Hypothalamus (tissue), 51 donors: ENCODE measurements at places on chromosomes 12 and 14.
A peak's percentile ranks its signal among the peaks of the same experiment; 100 is the strongest.

- DNase-seq, result no peak
Observed at GRCh38 chr14:51228890-51229289, 11.2 kb upstream of the TMX1 start.

DNA sequence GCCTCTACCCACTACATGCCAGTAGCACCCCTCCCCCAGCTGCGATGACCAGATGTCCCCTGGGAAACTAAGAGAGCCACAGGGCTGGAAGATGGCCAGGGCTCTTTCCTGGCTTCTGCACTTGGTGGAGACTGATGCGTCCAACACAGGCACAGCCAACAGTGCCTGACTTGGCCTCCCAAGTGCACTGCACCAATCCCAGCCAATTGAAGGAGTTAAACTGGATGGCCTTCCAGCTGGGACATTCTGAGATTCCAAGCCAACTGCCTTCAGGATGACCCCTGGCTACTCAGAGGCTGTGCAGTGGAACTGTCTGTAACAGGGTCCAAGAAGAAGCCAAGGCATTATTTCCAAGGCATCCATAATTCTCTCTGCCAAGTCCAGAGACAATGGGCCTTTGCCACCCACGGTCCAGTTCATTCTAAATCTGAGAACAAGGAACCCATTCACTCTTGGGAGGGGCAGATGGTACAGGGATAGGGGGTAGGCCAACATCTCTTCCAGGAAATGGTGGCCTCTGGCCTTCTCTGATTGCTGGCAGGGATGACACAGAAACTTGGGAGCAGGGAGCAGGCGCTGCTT lies 35.2 kb downstream of the PRIMA1 start:
- peak; percentile 92 for DNase-seq

- peak; percentile 88 for DNase-seq
Observed at GRCh38 chr12:94561943-94562411, 88.4 kb downstream of the TMCC3 start.

DNA sequence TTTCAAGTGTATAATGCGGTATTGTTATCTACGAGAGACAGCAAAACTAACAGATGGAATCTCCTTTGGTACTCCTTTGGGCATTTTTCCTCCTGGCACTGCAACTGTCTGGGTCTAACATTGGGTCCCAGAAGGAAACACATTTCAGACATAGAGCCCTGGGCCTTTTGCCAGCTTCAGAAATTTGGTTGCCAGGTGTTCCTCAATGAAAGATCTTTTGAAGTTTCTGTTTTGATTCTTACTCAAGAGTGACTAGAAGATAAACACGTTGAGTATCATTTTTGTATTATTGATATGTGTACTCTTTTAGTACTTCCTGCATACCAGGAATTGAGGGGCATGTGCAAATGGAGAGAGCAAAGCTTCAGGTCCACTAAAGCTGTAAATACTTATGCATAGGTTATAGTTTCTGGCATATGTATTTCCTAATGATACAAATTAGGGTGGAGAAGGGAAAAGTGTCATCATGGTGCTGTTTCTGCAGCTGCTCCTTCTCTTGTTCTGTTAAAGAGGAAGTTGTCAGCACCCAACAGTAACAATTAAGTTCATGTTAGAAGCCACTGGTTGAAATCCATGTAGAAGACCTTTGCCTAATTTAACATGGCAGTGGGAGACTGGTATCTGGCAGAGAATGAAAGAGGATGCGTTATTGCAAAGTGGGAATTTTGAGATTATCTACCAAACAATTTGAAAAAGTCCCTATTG lies 53.5 kb downstream of the SLC38A6 start:
- DNase-seq, result no peak

DNA sequence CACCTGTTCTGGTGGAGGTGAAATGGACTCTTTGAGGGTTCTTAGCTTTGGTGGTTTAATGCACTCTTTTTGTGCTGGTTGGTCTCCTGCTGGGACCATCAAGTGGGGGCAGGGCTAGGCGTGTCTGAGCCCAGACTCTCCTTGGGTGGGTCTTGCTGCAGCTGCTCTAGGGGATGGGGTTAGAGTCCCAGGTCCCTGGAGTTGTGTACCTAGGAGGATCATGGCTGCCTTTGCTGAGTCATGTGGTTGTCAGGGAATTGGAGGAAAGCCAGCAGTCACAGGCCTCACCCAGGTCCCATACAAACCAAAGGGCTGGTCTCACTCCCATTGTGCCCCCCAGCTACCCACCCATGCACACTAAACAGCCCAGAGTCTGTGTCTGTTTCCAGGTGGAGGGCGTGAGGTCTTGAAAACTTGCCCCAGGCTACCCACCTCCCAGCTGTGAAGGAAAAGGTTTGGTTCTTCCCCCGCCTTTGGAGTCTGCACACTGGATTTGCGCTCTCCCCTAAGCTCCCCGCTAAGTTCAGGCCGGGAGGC lies 387.7 kb downstream of the TMTC2 start:
- DNase-seq, result no peak

DNA sequence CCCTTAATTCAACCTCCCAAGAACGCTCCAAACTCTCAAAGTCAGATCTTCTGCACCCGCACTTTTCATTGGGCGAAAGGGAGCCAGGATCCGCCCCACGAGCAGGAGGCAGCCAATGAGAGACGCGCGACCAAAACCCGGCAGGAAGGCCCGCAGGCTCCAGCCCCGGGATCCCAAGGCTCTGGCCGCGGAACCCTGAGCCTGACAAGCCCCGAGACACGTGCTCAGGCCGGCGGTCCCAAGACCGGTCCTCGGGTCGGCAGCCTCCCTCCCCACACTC lies 438 bp downstream of the DDX54 start:
- peak; percentile 46 for DNase-seq

DNA sequence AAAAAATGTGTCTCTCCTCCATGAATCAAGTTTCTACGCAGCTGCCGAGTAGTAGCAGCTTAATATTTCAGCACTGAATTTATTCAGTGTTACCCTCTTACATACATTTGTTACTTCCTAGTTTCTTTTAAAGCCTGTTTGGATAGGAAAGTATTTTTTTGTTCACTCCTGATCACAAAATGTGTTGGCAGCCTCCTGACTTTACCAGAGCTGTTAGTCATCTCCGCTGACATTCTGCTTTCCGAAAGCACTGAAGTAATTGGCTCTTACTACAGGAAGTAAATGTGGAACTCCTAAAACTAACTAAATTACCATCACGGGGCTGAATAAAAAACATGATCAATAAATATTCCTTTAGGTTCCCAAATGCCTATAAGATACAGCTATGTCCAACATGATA lies 225.5 kb downstream of the EPS8 start:
- no peak for DNase-seq

DNA sequence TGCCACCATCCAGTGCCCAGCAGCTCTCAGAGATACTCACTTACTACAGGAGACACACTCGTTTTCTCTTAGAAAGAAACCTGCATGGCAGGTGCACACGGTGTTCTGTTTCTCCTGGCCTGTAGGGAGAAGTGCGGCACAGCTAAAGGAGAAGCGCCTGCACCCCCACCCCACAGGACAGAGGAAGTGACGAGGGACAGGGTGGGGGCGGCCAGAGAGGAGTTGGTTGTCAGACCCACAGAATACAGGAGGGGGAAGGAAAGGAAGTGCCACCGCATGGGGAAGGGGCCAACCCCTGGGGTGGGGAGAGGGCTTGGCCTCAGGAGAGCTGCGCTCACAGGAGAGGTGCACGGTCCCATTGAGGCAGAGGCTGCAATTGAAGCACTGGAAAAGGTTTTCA lies 8.8 kb downstream of the TNFRSF1A start:
- DNase-seq, result no peak

DNA sequence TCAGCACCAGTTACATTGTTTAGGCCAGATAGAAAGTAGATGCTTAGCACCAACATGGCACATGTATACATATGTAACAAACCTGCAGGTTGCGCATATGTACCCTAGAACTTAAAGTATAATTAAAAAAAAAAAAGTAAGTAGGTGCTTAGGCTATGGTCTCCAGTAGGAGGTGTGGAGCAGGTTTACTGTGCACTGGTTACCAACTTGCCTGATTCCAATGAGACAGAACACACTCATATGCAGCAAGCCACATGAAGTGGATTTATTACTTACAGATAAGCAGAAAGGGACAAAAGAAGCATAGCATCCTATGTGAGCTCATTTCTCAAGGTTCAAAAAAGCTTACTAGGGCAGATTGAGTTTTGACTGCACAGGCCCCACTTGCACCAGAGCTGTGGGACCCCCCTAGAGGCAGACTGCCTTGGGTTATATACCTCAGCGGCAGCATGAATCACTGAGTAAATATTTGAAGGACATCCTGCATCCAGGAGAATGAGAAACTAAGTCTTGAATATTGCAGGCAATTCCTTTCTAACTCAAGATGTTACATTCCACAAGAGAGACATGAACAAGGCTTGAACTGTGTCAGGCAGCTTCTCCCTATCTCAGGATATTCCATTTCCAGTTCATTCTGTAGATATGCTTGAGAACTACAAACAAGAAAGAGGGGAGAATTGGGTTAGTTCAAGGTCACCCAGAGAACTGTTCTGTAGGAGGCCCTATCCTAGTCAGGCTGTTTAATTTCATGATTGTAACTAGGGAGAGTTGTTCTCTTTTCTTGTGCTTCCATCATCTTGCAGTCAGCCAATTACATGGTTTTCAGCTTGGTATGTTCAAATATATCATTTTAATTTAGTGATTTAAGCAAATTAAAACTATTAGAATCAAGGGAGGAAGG lies 30.1 kb downstream of the LRFN5 start:
- DNase-seq, result no peak

DNA sequence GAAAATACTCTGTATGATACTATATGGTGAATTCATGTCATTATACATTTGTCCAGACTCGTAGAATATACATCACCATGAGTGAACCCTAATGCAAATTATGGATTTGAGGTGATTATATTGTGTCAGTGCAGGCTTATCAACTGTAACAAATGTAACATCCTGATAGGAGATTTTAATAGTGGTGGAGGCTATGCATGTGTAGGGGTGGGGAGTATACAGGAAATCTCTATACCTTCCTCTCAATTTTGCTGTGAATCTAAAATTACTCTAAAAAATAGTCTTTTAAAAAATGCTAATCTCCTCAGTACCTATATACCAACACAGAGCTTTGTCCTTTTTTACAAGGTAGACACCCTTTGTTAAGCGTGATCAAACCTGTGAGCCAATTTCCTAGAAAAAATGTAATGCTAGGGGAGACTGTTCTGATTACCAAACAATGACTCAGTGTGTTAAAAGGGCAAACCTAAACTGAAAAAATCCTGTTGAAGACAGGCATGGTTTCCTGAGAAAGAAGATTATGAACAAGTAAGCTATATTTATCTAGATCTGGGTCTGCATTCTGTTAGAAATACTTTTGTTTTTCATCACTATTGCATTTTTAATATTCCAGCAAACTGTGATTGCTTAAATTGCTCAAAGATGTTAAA lies 170.9 kb downstream of the DUSP6 start:
- DNase-seq, result no peak

- no peak for DNase-seq
Observed at GRCh38 chr14:65604535-65604934, 192.0 kb downstream of the FUT8 start.

DNA sequence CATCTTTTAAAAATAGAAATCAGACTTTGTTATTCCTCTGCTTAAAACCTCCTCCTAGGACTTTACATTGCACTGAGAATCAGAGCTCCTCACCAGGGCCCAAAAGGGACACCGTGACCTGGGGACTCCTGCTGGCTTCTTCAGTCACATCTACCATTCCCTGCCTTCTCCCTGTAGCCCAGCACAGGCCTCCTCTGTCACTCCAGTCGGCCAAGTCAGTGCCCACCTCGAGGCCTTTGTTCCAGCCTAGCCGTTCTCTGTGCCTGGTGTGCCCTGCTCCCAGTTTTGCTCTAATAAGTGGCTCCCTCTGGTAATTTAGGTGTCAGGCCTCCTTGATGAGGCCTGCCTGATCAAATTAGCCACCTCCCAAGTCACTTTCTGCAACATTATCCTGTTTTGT lies 27.4 kb downstream of the CRADD start:
- DNase-seq, result no peak

DNA sequence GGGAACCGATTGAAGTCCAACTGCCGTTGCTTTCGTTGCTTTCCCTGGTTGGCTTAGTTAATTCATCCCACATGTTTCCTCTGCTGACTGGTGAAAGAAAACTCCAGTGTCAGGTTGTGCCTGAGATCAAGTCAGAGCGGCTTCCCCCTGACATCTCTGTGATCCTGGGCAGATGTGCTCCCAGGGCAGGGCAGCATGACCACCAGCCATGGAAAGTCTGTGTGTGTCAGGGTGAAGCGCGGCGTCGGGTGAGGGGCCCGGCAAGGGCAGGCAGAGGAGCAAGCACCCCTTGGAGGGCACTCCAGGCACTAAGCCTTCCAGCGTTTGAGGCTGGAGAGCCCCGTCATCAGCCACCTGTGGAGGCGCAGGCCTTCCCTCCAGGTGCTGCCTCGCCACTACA lies 54.5 kb upstream of the IGF1 start:
- DNase-seq, result no peak

- no peak for DNase-seq
Observed at GRCh38 chr12:17588968-17589367, 501.0 kb downstream of the RERGL start.

DNA sequence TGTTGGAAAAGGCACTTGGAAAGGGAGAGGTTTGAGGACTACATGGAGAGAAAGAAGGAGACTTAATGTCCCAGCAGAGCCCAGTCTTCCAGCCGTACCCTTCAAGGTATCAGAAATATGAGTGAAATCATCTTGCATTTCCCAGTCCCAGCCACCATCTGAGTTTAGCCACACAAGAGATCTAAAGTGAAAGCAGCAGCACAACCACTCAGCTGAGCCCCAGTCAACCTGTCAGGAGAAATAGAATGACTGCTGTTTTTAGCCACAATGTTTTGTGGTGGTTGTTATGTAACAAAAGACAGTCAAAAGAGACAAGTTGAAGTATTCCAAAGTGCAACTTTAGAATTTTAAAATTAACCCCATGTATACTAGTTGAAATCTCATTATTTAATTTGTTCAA lies 28.0 kb downstream of the DERA start:
- DNase-seq, result no peak

DNA sequence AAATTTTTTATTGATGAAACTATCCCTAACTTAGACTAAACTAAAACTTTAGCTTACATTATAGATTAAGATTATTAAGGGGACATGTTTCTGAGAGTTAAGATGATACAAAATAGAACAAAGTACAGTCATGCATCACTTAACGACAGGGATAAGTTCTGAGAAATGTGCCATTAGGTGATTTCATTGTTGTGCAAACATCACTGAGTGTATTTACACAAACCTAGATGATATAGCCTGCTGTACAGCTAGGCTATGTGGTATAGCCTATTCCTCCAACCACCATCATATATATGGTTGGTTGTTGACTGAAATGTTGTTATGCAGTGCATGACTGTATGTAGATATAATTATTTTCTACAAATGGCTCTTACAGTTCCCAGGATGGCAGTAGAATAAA lies 46.5 kb downstream of the ATP6V1D start:
- DNase-seq, result no peak

GRCh38 chr14:57391517-57392195 lies 1.3 kb downstream of the NAA30 start:
- no peak for DNase-seq

- no peak for DNase-seq
Observed at GRCh38 chr12:23204933-23205778, 580.2 kb downstream of the ETNK1 start.
